ENCODE measurements at places on chromosomes 4 and X.

- no peak for DNase-seq
These were observed 37.9 kb upstream of the RAP2C start for GRCh38 chrX:132257116-132257515.

DNA sequence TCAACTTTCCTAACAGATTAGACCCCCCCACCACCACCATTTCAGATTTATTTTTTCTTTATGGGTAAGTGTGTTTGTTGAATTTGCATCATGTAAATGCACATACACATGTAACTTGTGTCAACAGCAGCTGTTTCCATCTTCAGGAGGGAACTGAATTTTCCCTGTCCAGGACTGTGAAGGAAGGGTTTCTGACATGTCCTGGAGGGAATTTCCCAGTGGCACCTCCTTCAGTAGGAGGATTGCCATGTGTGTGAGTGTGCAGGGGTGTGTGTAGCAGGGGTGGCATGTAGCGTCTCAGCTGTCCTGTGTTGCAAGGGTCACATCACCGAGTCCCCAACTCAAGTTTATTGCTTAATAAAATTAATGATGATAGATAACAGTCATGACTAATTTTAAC, 19.7 kb downstream of the HERC6 start:
- no peak for DNase-seq

DNA sequence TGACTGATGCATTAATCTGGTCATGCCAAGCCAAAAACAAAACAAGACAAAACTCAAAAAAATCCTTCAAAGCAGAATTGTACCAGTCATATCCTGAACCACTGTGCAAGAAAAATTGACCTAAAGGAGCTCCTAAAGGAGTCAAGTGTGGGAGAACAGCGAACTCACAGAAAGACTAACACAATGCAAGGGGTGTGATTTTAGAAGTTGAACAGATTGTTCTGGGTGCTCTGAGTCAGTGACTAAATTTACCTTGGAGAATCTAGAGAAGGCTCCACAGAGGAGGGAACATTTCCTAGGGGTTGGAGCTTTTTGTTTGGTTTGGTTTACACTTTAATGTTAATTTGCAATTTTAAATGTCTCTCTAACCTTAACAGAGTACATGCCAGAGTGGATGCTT, 48.9 kb upstream of the PHF8 start:
- no peak for DNase-seq

DNA sequence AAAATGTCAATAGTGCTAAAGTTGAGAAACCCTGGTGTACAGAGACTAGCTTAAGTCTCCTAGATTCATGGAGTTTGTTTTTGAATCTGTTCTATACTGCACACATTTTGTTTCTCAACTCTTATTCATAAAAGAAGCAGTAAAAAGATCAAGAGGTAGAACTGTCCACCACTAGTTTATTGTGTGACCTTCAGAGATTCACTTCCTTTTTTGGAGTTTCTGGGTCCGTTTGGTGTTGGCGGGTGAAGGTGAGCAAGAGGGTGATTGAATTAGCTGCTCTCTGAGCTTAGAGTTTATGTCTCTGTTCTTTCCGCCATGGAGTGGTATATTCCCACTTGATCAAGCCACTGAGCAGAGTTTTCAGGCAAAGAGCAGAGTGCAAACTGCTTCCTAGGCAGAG, 21.4 kb upstream of the PLAC1 start:
- DNase-seq, result no peak

- peak; percentile 51 for DNase-seq
These were observed 189.6 kb downstream of the BCOR start for GRCh38 chrX:39907964-39908661.

DNA sequence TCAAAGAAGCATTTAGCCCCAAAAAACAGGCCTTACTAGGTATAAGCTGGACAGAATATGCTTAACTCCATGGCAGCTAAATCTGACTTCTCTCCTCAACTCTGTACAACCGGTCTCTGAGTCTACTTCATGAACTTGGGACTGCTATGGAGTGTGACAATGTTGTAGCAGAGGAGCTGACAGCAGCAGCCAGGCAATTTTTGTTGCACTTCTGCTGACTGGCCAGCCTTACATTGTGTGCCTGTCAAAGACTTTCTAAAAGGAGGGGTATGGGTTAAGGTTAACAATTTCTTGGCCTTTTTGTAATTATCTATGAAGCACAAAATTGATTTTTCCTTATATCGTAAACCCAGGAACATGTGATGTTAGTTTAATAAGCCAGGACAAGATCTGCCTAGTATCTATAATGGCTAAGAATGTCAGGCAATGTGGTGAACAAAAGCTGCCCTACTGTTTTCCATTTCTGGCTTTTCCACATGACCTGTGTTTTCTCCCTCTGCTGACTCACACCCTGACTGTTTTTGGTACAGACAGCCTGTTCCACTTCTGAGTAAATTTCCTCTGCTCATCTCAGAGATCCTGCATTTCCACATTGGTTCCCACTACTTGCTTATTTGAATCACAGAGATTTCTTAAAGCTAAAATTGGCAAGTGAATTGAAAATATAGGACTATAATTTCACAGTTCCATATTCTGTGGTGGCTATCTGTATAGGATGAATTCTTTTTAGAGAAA, 9.3 kb downstream of the NOX1 start:
- DNase-seq, result no peak

DNA sequence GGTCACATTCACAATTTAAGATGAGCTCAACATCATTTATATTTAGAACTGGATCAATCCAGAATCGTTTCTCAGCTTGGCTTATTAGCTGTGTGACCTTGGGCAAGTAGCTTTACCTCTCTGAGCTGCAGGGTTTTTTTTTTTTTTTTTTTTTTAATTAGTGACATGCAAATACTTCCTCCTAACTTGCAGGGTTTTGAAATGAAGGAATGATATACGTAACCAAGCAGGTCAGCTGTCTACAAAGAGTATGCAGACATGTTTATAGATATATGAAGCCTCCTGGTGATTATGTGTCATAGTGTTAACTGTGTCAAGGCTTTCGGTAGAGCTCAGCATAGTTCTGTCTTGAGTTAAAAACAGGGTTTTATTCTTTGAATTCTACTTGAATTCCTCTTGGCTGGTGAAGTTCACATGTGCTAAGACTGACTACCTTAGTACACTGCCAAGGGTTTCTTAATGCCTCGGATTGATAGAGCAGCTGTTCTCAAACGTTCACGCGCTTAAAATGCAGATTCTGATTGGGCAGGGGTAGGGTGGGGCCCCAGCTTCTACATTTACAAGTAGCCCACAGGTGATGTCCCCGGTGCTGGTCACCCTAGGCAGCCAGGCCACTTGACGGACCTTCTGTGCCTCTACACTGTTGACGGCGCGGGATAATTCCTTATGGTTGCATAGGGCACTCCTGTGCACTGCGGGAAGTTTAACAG, 654 bp upstream of the STS start:
- peak; percentile 43 for DNase-seq

- DNase-seq, result no peak
These were observed 35.9 kb upstream of the GUCY1B1 start for GRCh38 chr4:155722816-155723499.

GRCh38 chr4:53537606-53538005, 53.7 kb downstream of the LNX1 start:
- DNase-seq, result no peak

GRCh38 chr4:947491-947971, 15.3 kb downstream of the TMEM175 start:
- DNase-seq, result no peak

DNA sequence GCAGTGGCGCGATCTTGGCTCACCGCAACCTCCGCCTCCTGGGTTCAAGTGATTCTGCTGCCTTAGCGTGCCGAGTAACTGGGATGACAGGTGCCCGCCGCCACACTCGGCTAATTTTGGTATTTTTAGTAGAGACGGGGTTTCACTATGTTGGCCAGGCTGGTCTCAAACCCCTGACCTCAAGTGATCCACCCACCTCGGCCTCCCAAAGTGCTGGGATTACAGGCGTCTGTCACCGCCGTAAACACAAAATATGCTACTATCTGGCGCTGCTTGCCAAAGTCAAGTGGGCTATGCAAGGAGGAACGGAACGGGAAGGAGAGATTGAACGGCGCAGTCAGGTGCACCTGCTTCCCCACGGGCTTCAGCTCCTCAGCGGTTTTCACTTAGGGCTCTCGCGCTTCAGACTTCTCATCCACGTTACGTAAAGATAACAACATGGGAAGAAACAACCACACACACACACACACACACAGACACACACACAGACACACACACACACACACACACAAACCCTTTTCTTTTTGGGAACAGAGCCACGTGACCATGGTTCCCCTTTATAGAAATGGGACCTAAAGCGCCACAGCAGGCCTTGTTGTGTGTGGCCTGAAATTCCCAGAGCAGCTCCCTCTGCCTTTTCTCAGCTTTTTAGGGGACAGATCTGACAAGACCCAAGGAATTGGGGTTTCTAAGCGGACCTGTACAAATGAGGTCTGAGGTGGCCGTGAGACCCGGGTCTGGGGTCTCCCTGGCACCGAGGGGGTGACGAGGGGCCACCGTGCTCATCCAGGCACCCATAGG, 1.5 kb downstream of the P2RY8 start:
- no peak for DNase-seq

- no peak for DNase-seq
These were observed 576.0 kb upstream of the PABPC4L start for GRCh38 chr4:134777606-134778005.

GRCh38 chr4:173333658-173334084, 487 bp downstream of the HMGB2 start:
- peak; percentile 73 for DNase-seq

DNA sequence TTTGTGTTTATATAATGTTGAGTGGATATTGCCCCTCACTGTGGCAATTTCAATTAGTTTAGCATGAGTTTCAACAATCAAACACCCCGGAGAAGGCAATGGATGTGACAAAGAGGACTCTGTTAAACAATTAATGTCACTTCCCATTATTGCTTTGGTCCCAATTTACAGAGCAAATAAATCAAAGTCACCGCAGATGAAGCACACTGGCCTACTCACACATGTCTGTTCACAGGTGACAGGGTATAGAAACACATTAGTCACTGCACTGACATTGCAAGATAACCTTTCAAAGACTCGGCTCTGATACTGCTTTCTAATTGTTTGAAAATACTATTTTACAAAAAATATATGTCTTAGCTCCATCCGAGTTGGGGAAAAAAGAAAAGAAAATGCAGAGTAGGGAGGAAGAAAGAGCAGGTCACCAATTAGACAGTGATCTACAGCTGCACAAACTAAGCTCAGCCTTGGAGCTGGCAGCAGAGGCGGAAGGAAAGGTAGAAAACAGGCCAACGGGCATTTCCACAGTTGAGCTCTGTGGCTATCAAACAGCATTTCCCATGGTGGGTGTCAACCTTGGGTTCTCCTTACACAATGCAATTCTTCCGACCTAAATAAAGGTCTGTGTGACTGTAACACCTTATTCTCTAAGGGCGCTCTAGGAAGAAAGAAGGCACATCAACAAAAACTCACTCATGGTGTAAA, 53.9 kb downstream of the PPARGC1A start:
- no peak for DNase-seq

- DNase-seq, result no peak
These were observed 138.3 kb downstream of the AREG start for GRCh38 chr4:74583089-74583700.

DNA sequence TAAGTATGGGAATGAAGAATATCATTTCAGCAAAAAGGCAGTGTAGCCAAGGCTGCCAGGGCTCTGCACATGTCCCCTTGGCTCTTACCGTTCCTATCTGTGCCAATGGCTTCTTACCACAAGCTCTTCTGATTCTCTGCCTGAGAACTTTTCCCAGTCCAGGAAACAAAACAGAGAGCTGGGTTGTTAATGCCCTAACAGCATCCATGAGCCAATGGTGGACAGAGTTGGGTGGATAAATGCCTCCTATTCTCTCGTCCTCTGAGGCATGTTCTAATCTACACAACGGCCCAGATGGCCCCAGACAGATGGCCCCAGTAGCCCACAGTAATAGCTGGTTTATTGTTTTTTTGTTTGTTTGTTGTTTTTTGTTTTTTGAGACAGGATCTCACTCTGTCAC, 28.0 kb downstream of the SCD5 start:
- DNase-seq, result no peak

DNA sequence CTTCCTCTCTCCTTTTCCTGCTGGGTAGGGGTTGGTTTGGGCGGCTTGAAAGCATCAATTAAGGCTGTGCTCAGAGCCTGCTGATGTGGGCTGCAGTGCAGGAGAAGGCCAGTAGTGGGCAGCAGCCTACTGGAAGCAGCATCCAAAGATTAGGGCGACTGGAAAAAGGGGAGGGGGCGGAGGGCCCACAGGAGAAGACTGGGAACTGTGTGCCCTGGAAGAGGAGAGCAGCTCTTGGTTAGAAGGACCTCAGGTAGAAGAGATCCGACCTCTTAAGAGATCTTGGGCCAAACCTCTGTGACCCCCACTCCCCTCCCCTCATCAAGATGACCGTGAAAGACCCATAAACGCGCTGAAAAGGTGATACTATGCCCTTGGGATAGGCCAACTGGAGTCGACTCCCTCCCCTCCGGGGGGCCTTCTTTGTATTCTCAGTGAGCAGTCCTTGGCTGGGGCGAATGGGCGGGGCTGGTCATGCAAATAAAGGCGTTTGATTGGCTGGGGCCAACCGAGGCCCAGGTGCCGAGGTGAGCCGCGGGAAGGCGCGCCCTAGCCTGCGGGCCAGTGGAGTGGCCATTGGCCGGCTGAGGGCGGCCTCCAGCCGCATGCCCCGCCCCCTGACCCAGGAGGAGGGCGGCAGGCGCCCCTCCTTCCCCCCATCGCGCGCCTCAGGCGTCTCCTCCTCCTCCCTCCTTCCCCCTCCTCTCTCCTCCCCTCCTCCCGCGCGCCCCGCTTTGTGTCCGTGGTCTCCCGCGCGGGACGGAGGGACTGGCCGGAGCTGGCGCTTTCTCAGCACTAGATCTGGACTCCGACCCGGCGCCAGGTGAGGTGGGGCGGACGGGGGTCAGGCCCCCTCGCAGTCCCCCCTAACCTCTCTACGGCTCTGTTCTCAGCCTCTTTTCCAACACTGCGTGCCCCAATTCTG, 10.1 kb downstream of the DLG3 start:
- DNase-seq, result peak; percentile 95

DNA sequence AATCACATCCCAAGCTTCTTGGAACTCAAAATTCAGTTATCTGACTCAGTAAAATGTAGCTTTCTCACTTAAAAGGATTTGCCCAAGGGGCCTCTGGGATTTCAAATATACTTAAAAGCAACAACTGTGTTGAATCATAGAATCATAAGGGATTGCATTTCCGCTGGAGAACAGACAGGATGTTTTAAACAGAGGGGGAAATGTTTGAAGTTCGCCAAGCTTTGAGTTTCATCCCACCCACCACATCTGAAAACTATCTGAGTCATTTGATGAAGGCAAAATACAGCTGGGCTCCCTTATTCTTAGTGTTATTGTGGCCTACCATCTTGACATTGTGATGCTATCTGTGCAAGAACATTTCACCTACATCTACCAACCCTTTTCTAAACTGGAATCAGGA, 73.5 kb downstream of the PPP1R2C start:
- DNase-seq, result no peak

GRCh38 chr4:11416071-11416766, 12.5 kb downstream of the HS3ST1 start:
- no peak for DNase-seq

GRCh38 chrX:100447655-100448397, 37.8 kb upstream of the PCDH19 start:
- peak; percentile 52 for DNase-seq
